Amygdala (tissue), 56 donors: ENCODE measurements at places on chromosomes 5 and 9.

DNA sequence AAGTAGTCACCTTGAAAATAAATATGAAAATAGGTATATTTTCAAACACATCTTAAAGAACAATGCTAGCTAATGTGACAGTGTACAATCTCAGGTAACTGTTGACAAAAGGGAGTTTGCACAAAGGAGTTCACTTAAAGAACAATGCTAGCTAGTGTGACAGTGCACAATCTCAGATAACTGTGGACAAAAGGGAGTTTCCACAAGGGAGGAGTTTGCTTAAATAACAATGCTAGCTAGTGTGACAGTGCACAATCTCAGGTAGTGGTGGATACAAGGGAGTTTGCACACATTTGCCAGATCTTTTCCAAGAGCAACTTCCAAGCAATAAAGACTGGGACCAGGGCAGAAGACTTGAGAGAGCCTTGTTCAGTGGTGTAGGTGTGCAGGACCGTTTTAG is 442.9 kb upstream of the FTMT start:
- no peak for DNase-seq

GRCh38 chr9:73155968-73156864 is 4.6 kb downstream of the ANXA1 start:
- no peak for DNase-seq

DNA sequence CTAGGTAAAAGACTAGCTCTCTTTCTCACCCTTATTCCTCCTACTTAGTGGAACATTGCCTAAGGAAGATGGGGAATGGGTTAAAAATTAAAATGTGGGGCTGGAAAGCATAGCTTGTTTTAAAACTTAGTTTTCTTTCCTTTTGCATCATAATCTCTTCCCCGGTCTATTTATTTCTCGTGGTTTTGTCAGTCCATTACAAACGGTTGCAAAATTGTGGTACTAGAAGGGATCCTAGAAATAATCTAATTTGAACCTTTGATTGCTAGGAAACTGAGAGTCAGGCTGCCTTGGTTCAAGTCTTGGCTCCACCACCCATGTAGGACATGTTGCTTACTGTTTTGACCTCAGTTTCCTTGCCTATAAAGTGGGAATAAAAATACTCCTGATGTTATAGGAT is 1.3 kb downstream of the IL31RA start:
- no peak for DNase-seq

GRCh38 chr5:1341863-1342262 is 3.0 kb downstream of the CLPTM1L start:
- no peak for DNase-seq

DNA sequence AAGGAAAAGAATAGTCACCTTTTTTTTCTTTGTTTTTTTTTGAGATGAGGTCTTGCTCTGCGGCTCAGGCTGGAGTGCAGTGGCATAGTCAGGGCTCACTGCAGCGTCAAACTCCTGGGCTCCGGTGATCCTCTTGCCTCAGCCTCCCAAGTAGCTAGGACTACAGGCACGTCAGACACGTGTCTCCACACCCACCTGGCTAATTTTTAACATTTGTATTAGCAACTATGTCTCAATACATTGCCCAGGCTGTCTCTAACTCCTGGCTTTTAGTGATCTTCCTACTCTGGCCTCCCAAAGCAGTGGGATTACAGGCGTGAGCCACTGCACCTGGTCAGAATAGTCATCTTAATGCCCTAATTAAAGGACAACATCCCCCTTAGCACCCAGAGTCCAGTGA is 54.4 kb upstream of the CTSL start:
- DNase-seq = no peak

DNA sequence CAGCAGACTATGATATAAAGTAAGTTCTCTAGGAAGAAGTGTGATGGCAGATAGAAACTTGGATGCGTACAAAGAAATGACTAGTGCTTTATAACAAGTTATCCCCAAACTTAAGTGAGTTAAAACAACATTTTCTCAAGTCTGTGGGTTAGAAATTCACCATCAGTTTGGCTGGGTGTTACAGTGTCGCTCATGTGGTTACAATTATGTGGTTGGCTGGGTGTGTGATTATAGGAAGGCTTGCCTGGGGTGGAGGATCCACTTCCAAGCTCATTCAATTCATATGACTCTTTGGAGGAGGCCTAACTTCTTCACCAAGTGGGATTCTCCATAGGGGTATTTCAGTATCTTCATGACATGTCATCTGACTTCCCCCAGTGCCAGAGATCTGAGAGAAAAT is 10.3 kb upstream of the C9orf40 start:
- DNase-seq = no peak

DNA sequence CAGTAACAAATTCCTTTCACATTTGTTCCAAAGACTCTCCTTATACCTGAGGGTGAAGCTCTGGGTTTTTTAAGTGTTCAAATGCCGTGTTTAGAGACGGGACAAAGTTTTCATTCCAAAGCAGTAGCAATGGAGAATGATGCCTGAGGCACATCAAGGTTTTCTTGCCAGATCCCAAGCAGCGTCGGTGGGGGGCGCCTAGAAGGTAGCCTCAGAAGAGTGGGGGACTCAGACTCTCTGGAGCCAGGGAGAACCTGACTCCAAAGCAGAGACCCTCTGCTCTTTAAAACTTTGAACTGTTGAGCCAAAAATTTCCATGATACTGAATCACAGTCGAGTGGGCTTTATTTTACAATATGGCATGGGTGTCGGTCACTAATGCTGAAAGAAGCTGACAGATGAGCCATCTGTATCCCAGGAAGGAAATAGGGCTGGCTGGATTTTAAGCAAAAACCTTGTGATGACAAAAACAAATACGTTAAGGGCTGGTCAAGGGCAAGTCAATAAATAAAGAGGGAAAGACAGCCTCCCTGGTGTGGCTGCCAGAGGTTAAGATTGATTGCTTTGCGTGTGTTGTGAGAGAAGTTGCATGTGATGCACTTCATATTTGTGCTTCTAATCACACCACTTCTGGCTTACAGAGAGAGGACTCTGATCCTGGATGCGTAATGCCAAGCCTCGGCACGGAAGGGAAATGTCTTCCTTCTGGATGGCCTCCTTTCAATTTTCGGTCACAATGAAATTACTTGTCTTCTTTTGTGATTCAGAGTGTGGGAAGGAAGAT is 161.1 kb upstream of the EFNA5 start:
- DNase-seq = no peak

GRCh38 chr5:4383518-4384198 is 756.5 kb upstream of the ADAMTS16 start:
- DNase-seq = no peak

DNA sequence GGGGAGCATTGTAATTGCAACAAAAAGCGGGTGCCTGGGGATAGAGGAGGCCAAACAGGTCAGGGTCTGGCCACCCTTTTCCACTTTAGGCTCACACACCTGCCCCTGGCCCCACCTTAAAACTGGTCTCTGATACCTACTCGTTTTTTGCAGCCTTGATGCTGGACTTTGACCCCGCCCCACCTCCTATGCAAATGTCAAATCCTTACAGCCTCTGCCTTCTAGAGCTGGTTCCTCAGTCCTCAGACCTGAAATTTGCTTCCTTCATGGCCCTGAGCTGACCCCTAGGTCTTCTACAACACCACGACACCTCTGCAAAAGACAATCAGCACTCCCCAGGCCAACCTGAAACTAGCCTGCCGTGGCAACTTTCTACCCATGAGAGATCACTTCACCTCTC is 37.7 kb downstream of the SMIM23 start:
- no peak for DNase-seq

DNA sequence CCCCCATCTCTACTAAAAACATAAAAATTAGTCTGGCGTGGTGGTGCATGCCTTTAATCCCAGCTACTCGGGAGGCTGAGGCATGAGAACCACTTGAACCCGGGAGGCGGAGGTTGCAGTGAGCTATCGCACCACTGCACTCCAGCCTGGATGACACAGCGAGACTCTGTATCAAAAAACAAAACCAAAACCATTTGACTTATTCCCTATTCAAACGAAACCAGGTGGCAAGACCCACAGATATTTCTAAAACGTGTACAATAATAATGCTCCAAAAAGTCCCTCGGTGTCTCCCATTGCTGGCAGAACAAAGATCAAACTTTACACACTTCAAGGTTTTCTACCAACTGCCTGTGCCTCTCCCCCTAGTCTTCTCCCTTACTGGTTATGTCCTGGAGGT is 29.8 kb downstream of the HMGCR start:
- DNase-seq = no peak

DNA sequence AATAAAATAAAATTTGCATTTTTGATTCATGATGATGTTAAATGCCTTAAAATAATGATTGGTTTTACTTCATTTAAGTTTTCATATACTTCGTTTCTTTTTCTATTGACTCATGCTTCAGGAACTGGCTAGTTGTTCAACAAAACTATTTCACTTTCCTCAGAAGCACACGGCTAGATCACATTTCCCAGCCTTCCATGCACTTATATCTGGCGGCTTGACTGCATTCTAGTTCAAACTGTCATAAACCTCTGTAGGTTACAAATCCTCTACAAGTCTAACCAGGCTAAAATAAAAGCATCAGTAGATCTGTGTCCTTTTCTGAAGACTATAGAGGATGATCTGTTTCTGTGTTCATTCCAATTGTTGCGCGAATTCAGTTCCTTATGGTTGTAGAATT is 46.3 kb upstream of the CNTLN start:
- no peak for DNase-seq

GRCh38 chr9:86624630-86625029 is 270.4 kb upstream of the TUT7 start:
- DNase-seq = no peak

DNA sequence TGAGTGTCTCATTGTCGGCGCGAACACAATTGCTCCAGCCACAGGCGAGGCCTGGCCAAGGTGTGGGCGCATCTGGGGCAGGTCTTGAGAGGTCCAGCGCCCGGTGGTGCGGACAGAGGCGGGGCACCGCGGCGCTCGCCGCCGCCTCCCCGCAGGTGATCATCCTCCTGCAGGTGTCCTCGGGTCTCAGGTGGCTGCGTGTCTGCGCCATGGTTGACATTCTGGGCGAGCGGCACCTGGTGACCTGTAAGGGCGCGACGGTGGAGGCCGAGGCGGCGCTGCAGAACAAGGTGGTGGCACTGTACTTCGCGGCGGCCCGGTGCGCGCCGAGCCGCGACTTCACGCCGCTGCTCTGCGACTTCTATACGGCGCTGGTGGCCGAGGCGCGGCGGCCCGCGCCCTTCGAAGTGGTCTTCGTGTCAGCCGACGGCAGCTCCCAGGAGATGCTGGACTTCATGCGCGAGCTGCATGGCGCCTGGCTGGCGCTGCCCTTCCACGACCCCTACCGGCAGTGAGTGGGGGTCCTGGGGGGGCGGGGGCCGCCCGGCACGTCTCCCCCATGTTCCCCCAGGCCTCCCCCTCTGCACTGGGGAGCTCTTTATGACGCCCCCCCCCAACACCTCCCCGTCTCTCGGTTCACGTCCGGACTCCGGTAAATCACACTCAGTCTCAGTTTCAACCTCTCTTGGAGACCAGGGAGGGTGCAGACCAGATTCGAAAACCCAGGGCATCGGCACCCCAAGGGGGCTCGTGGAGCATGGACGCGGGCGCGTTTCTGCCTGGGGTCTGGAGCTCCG is 446 bp downstream of the NXNL2 start:
- no peak for DNase-seq

DNA sequence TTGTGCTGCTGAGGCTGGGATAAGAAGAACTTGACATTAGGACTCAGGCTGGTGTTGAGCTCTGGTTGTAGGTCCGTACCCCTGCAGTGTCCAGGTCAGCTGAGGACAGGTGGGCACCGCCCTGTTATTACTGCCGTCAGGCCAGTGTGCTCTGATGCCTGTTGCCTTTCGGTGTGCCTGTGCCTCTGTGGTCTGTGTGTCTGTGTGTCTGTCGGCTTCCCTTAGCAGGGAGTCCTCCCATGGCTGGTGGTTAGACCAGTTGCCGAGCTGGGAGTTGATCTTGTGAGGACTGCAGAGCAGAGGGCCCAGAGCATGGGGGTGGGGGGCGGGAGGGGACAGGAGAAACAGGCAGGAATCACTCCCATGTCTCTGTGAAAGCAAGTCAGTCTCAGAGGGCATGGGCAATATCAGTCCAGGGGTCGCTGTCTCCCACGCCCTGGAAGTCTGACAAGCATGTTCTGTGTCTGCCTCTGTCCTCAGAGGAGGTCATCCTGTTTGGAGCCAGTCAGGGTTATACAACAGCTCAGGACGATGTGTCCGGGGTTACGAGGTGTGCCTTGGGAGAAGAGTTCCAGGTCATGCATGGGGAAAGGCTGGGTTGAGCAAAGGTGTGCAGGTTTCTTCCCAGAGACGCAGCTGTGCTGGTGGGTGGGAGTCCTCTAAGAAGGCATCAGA is 67.3 kb upstream of the GARNL3 start:
- no peak for DNase-seq

DNA sequence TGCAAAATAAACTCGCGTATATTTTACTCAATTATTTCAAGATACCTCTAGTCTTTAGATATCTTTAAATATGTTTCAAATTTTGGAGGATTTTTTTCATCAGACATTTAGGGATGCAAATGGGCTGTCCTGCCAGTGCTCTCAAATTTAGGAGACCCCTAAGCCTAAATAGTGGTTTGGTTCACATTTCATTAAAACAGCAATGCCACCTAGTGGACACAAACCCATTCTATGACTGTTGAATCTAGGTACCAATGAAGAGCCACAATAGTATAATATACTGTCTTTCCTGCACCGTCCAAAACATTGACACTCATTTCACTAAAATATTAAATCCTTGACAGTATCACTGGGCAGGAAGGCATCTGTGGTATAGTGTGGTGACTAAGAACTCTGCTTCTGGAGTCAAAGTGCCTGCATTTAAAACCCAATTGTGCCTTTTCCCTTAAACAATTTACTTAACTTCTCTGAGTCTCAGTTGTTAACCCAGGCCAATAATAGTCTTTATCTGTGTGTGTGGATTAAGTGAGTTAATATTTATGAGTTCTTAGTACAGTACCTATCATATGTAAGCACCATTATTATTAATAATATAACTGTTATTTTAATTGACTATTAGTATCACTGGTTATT is 148.0 kb downstream of the RORB start:
- DNase-seq = no peak

DNA sequence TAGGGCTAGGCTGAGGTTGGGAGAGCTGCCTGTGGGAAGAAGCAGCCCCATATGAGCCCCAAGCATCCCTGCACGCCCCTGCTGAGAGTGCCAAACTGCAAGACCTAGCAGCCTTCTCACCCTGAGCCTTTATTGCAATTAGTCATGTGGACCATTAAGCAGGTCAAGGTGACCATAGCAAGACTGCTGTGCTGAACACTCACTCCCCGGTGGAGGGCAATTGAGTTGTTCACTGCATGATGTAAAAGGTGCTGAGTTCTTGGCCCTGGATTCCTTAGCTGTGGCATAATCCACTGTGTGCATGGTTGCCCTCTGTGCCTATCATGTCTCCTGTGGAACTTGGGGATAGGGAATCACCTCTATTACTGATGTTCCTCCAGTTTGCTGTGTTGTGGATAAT is 131.1 kb downstream of the FOXD1 start:
- DNase-seq = no peak

DNA sequence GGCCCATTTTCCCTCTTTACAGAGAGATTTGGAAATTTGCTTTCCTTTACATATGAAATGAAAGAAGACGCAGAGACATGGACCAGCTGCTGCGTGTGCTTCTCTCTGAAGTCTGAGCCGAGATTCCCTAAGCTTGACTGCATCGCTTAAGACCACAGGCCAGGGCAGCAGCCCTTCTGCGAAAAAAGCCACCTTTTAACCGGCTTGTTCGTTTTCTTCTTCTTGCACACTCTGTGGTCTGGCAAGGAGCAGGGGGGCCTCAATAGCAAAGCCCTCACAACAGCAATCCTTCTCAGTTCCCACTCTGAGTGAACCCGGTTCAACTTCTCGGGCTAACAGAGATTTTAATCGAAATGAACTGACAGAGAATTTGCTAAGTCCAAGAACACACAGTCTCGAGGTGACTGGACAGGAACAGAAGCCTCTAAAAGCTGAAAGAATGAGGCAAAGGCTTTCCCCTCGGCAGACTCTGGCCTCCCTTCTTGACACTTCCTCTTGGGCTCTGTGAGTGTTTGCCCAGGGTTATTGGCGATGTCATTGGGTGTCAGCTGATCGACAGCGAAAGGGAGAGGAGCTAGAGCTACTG is 512.9 kb upstream of the KLF4 start:
- DNase-seq = no peak
